ENCODE measurements at places on chromosomes 7 and 10.

- peak; percentile 68 for DNase-seq
Measured at GRCh38 chr7:130009848-130010688, 41.1 kb downstream of the ZC3HC1 start.

GRCh38 chr7:57202274-57202673 lies 70.0 kb upstream of the ZNF479 start:
- no peak for DNase-seq

DNA sequence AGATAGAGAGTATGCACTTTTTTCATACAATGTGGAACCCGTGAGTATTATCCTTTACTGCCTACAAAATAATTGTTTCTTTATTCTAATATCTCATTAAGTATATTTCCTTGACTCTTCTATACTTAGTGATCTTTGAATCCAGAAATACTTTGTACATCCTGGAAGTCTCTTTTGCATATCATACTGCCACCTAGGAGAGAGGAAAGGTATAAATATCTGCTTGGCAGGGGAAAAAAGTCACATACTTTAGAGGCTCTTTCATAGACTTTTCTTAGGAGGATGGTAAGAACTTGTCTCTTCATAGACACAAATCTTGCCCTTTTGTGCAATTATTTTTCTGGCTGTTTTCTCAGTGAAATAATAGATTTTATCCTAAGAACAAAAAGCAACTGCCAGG lies 436.0 kb downstream of the PAXIP1 start:
- DNase-seq, result no peak

DNA sequence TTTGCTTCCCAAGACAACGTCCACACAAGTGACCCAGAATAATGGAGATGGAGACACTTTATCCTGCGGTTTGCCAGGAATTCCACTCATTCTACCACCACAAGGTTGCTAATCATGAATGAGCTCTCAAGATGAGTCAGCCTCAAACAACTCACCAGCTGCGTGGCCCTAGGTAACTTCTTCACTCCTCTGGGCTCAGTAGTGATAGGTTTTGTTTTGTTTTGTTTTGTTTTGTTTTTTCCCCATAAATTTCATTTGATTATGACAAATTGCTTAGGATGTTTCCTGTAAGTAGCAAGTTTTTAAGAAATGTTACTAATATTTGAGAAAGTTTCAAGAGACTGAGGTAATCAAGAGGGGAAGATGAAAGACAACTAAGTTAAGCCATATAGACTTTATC lies 286.8 kb downstream of the PARD3 start:
- no peak for DNase-seq

DNA sequence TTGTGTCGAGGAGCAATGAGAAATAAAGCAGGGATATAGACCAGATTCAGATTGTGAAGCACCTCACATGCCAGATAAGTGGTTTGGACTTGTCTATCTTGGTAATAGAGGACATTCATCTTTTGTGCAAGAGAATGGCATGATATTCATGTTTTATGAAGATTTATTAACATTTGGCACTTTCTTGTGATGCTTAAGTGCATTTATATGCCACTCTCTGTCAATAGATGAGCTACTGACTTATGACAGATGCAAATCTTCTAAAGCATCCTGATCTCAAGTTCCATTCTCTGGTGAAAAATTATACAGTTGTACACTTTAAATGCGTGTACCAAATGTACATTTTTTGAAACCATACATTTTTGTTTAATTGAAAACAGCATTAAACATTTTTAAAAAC lies 415.3 kb downstream of the SORCS3 start:
- no peak for DNase-seq

DNA sequence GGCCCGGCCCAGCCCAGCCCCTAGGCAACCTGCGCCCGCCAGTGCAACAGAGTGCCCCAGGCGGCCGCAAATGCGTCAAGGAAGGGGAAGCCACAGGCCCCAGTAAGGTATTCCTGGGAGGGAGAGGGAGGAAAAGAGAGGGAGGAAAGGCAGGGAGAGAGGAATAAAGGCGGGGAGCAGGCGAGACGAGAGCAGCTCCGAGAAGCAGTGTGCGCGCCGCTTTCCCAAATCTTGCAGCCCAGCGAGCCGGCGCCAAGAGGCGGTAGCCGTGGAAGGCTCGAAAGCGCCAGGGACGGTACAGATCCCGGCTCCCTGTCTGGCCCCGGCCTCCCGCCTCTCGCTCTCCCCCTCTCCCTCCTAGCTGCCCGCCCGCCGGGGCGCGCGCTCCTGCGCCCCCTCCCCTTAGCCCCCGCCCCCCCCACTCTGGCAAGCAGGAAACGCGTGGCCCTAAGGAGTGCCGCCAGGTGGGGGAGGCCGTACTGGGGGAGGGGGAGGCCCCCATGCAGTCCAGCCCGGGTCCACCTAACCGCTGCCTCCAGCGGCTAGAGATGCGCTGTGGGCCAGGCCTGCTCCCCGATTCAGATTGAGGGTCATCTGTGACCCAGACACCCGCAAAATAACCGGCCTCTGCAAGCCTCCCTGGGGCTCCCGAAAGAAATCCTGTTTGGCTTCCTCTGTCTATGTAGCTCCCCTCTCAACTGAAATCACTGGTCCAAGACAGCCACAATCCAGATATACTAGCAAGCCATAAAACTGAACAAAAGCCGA lies 4.3 kb downstream of the HOXA10 start:
- DNase-seq, result no peak

DNA sequence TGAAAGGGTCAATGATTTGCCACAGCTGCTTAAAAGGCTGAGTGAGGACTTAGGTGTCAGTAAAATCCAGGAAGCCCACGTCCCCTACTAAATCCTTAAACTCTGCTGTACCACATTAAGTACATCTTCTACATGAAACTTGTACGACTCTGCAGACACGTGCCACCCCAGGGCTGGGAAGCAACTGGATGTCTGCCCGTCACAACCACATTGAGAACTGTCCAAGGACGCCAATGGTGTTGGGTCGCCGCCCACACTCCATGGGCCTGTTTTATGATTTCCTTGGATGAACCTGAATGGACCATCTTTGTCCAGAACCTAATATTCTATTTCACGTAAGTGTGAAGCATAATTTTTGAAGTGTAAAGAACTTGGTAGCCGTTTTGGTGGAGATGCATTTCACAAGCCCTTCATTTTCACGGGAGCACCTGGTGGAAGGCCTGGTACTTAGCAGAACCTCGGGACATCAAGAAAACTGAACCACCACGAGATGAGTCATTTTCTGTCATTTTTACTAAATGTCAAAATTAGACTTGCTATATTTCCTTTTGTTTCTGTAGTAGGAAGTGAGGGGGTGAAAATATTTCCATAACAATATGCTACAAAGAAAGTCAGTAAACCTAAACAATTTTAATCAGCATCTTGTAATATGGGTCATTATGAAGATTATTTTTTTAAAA lies 134.9 kb downstream of the SFMBT2 start:
- DNase-seq, result no peak

- no peak for DNase-seq
Measured at GRCh38 chr7:87426160-87426559, 49.3 kb downstream of the ABCB4 start.

DNA sequence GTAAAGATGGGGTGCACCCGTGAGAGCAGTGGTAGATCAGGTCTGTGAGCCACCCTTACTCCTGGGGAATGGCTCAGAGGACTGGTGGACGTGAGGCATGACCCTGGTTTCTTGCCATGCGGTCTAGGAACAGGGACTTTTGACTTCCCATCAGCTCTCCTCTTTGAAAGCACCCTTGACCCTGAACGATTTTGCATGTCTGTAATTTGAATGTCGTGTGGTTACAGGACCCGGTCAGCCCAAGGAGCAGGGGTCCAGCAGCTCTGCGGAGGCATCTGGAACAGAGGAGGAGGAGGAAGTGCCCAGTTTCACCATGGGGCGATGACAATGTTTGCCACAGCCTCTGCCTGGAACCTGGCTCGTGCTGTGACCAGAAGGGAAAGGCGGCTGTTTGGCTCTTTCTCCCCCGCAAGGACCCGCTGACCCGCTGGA lies 8.6 kb upstream of the ORAI2 start:
- peak; percentile 93 for DNase-seq

Measured in inflammatory macrophage treated with lipopolysaccharide for 4 hours (primary cell).